ENCODE measurements at places on chromosomes 1 and 21.

GRCh38 chr1:207970329-207971233 is 59.7 kb upstream of the CD34 start:
- no peak for DNase-seq

GRCh38 chr1:183318433-183318832 is 99.7 kb downstream of the NMNAT2 start:
- no peak for DNase-seq

- DNase-seq: no peak
These were observed 82.1 kb upstream of the ARHGEF16 start for GRCh38 chr1:3372317-3372716.

- DNase-seq: no peak
These were observed 6.3 kb downstream of the RCC1 start for GRCh38 chr1:28512058-28512611.

DNA sequence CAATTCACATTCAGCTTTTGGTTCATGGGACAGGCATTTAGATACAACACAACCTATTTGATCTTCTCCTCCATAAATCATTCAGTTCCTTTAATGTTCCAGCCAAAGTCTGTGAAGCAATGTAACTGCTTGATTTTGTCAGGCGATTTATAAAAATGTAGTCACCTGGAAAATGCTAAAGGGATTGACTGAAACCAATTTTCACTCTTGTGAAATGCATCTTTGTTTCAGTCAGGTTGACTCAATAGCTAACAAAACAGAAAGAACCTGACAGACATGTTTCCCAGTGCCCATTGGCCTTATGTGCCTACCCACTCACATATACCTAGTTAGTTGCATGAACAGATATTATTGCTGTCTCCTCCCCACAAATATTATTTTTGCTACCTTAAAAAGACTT is 335.7 kb downstream of the CHRM3 start:
- no peak for DNase-seq

DNA sequence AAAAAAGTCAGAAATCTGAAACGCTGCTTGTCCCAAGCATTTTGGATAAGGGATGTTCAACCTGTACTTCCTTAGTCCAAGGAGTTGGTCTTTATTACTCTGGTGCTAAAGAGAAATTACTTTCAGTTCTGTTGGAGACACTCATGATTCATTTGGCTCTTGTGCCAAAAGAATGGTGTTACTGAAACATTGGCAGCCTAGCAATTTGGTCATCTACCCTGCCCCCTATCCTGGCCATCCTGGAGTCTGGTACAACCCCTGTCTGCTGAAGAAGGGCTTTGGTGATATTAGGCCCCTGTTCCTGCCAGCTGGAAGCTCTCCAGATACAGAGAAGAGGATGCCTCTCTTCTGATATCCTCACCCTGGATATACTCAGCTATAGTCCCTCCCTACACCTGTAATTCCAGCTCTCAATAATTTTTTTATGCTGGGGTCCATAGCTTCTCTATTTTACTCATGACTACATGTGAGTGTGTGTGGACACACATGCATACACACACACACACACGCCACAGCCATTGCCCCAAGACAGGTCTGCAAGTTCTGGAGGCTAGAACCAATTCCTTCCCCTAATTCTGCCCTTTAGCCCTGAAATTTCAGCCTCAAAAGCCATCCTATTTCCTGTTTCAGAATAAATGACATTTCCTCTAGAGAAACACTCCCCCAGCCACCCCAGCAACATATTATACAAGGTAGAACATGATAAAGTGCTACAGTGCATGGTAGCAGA is 40.0 kb downstream of the LHX8 start:
- no peak for DNase-seq

DNA sequence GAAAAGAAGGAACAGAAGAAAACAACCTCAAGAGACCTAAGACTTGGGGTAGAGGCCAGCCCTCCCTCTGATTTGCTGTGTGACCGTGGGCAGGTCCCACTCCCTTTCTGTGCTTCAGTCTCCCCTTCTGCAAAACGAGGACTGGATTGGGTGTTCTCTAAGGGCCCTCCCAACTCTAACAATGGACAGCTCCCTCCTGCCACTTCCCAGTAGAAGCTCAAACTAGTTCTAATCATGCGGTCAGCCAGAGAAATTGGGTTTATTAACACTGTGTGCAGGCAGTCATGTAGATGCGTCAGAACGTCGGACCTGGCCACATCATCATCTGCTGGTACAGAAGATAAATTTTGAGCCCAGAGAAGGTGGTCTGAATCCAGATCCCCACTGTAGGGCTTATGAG is 1.6 kb upstream of the PADI4 start:
- DNase-seq: no peak

DNA sequence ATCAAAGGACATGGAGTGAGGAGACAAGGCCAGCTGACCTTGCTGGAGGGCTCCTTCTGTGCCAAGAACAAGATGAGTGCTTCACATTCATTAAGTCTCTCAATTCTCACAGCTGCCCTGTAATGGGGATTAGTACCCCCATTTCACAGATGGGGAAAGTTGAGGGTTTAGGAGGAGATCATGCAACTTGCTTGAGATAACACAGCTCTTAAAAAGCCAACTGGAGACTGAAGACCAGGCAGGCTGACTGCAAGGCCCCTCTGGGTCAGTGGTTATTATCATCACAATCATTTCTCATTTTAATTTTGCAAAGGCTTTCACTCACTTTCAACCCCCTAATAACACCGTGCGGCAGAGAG is 46.8 kb downstream of the GPR161 start:
- DNase-seq: no peak

GRCh38 chr1:9626201-9626608 is 25.3 kb upstream of the PIK3CD start:
- no peak for DNase-seq

DNA sequence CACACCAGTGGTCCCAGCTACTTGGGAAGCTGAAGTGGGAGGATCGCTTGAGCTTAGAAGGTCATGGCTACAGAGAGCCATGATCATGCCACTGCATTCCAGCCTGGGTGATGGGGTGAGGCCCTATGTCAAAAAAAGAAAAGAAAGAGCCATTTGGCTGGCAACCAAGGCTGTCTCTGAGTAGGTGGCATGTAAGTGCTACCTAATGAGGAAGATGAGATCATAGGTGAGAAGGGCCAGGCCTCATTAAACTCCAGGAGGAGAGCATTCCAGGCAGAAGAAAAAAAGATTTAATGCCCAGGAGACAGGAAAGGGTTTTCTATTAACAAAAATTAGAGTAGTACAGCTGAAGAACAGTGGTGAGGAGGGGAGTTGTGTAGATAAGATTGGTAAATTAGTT is 103.4 kb upstream of the ZNF678 start:
- DNase-seq: no peak

GRCh38 chr1:78522136-78522535 is 31.4 kb downstream of the PTGFR start:
- DNase-seq: no peak

DNA sequence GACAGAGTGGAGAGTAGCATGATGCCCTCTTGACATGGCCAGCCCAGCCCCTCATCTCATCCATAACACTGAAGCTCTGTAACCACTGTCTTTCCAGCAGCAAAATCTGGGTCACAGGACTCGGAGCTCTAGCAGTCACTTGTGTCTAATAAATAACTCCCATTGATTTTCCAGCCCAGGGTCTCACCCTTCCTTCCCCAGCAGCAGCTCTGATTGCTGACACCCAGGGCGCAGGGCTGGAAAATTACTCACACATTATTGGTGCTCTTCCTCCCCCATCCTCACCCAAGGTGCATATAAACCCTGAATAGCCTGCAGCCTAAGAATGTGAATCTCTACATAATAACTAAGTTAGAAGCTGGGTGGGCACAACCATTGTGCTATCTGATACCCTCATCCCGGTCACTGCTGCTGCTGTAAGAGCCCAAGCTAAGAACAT is 21.1 kb upstream of the OR10J5 start:
- DNase-seq: no peak

DNA sequence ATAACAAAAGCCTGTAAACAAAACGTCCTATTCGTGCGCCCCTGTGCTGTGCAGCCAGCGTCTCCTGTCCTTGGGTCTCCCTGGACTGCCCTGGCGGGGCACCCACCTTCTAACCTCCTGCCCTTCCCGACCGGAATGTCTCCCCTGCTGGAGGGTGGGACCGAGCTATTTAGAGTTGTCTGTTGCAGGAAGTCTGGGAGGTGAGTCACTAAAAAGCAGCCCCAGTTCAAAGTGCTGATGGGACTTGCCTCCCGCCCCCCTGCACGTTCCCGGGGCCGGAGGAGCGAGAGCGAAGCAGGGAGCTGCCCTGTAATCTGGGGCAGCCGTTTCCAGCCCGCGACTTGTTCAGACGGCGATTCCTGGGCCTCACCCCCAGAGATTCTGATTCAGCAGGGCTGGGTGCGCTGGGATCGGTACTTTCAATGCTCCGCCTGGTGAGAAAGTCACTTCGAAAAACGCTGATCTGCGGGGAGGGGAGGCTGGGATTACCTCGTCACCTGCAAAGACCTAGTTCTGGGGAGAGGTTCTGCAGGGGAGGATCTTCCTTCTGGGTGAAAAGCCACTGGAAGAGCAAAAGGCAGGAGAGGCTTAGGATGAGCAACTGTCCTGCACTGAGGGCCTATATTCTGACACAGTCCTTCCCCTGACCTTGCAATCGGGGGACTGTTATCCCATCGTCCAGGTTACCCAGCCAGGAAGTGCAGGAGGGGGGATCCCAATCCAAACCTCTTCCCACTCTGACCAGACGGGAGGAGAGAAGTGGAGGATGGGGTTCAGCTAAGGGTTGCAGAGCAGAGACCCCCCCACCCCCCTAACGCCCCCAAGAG is 1.2 kb upstream of the DHRS3 start:
- no peak for DNase-seq

DNA sequence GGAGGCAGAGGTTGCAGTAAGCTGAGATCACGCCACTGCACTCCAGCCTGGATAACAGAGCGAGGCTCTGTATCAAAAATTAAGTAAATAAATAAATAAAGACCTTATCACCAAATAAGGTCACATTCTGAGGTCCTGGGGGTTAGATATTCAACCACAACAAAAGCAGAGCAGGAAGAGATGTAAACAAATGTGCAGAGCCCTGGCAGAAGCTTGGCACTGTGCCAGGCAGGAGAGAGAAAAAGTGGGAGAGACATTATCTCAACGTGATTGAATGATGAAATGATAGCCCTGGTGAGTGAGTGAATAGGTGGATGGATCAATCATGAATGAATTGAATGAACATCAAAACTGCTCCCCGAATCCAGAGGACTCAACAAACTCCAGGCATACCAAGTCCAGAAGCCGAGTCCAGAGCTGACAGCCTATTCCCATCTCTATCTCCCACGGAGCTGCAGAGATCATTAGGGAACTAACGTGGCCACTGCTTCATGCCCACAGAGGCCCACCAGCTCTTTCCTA is 150.7 kb downstream of the TOMM20 start:
- DNase-seq: no peak

DNA sequence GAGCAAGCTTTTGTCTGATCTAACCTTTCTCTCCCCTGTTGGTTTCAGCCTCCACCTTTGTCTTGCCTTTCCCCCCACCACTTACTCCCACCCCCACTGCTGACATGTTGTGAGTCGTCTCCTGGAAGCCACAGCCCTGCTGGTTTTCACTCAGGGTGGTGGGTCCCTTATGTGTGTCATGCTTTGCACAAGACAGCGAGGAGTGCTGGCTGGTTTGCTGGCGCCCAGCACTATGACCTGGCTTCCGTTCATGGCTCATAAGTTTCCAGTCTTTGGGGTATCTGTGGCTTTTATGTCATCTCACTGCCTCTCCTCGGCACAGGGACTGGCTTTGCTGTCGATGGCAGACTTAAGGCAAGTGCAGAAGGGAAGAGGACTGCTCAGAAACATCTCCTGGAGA is 177.7 kb downstream of the KIF26B start:
- DNase-seq: no peak

- DNase-seq: no peak
These were observed 104.9 kb upstream of the TMPRSS2 start for GRCh38 chr21:41612674-41613532.

DNA sequence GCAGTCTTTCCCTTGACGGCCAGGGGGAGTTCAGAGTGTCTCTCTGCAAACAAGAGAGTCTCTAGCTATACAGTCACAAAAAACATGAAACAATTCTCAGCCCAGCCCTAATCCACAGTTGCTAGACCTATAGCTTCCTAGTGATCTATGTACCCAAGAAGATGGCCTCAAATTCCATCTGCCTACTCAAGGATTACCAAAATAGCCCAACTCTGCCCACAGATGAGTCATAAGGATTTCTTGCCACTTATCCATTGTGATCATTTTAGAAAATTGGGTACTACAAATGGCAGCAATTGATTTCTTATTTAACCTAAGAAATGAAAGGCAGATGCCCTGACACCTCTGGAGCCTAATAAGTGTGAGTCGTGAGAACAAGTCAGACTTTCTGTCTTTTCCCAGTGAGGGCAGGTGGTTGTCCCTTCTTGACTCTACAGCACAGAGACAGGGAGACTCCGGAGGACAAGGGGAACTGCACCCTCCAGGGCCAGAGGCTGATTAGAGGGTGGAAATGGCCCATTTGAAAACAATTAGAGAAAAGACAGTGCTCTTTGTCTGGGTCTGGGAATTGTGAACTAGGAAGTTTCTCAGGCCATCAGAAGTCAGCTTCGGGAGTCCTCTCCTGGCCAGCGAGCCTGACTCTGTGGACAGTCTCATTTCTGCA is 65.4 kb downstream of the ABCA4 start:
- DNase-seq: no peak

- DNase-seq: no peak
These were observed 84.8 kb downstream of the KCND3 start for GRCh38 chr1:111904478-111905218.

DNA sequence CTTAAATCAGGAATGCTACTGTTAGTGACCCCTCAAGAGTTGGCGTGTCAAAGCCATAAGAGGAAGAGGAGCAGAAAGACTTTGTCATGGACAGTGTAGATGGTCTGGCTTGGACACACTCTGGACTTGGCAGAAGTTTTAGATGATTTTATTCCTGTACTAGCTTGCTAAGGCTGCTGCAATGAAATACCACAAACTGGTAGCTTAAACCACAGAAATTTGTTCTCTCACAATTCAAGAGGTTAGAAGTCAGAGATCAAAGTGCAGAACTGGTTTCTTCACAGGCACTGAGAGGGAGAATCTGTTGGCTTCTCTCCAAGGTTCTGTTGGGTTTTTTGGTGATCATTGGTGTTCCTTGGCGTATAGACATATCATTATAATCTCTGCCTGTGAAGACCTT is 869.8 kb upstream of the B3GALT2 start:
- no peak for DNase-seq

- no peak for DNase-seq
These were observed 344.5 kb downstream of the PDE4B start for GRCh38 chr1:66137235-66137634.
